ENCODE measurements at places on chromosomes 3 and 15. TPM values are rescaled to one million over a fixed set of nuclear protein-coding genes. Genes with fewer than 3 reads are reported as not detected.

NUP210 gene
- polyA plus RNA-seq = 25.7 TPM

SUSD5 gene
- 2.0 TPM for polyA plus RNA-seq

ALG1L2 gene
- not detected for polyA plus RNA-seq

CCR8 gene
- not detected for polyA plus RNA-seq

- no peak for DNase-seq
Observed at GRCh38 chr15:95352631-95353187, 977.8 kb upstream of the NR2F2 start.

DNA sequence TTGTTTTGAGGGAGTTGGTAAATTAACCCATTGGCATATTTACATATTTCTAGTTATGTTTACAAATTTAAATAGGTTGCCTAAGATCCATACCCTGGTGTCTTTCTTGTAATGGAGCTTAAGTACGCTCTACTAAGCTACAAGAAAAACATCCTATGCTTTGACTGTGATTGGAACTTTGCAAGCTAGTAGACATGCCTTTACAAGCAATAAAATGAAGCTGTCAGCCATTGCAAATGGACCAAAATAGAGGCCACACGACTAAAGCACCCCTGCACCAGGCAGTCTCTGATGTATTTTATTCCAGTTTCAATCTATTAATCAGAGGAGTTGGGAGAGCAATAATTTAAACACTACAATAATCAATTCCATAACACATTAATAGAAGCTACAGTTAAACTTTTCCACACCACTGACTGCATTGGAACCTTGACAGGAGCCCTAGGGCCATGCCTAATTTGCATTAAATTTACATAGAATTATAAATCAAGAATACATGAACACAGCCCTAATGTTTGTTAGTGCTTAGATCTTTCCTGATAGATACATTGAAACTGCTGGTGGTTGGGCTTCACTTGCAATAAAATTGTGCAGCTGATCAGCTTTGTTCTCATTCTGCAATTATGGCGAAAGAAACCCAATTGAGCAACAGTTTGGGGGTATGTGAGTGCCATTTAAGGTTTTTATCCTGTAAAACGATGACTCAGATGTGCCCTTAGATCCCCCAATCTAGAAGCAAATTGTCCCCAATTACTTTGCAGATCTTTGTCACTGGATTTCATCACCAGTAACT, 360.1 kb downstream of the LSAMP start:
- DNase-seq = no peak

- DNase-seq = no peak
Observed at GRCh38 chr3:18246336-18247060, 178.6 kb downstream of the SATB1 start.

DNA sequence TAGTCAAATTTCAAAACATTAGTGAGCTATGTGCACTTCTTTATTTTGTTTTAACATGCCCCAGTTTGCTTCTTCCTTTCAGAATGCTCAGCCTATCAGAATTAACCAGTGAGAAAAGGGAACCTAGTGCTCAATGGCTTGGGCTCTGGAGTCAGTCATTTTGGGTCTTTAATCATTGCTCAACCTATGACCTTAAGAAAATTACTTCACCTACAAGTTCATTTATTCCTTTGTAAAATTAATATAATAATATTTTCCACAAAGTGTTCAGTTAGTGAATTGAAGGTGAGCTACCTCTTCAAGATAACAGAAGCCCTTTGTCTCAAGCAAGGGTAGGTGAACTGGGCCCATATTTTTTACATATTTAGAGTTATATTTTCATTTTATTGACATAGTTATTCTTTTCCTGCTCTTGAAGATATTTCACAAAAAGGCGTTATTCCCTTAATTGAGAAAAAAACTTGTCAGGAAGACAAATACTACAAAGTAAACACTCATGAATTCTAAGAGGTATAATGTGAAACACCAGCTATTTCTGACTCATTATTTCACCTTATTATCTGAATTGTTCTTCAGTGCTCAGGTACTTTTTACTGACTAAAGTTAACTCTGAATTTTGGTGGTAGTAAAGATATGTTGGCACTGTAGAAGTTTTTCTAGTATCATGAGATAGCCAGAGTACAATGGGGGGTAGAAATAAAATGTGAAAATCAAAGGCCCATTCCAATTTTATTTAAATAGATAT, 415.5 kb downstream of the NAALADL2 start:
- DNase-seq = no peak

GRCh38 chr3:44909063-44909462, 34.7 kb downstream of the TGM4 start:
- DNase-seq = no peak

- DNase-seq = no peak
Observed at GRCh38 chr3:74329096-74329495, 285.4 kb downstream of the CNTN3 start.

DNA sequence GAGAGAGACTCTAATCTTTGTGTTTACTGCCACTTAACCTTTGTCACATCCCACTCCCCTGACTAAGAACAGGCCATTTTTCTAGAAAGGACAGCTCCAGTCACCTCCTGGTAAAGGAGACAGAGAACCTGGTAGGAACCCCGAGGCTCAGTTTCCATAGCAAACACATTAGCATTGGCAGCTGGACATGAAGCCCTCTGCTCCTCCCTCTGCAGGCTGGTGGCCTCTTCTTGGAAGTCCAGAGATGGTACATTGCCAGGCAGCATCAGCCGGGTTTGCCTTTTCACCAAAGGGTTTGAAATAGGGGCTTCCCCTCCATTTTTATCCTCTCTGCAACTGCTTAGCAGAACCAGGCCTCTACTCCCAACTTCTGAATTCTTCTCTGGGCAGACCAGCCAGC, 213.4 kb upstream of the SEMA6D start:
- no peak for DNase-seq

DNA sequence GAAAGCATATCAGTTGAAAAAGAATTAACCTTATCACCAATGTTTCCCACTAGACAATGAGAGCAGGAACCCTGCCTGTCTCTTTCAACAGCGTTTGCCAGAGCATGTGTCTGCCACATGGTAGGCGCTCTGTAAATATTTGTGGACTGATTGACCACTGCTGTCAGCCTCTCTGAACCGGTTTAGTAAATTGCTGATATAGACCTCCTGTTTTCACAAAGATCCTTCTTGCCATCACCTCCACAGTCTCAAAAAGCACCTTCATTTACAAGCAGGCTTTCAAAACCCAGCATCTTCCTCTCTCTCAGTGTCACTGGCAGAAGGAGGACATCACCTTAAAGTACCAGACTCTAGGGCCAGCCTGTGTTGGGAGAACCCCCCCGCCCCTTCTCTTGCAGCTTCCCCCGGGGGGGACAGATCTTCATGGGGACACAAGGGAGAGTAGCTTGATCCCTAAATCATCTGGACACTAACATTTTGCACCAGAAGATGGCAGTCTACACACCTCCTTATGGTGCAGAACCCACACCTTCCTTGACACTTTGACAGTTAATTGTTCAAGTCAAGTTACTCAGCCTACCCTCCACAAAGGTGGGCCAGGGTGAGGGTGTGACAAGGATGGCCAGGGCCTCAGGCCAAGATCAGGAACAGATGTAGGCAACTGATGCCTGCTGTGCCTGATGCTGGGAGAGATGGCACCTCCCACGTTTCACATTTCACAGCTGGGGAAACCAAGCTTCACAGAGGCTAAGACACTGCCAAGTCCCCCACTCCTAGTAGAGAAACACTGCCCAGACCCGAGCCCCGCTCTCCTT, 37.8 kb upstream of the USP3 start:
- DNase-seq = peak; percentile 88

DNA sequence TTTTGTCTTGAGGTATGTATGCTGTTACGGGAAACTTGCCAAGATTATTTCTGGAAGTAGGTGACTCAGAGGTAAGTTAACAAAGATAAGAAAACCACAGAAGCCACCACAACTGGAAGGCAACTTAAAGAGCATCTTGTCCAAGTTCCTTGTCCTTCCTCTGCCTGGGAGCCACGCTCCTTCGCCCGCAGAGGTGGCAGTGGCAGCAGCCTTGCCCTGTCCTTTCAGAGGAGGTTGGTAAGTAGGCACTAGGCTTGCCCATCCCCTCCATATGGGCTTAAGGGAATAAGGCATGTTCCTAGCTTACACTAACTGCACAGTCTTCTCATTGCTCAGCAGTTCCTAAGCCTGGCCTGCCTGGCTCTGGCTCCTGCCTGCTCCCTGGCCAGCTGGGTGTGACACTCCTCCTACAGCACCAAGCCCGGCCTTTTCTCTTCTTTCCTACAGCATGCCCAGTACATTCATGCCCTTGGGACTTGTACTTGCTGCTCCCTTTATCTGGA, 48.0 kb upstream of the RAB6B start:
- DNase-seq = peak; percentile 46

DNA sequence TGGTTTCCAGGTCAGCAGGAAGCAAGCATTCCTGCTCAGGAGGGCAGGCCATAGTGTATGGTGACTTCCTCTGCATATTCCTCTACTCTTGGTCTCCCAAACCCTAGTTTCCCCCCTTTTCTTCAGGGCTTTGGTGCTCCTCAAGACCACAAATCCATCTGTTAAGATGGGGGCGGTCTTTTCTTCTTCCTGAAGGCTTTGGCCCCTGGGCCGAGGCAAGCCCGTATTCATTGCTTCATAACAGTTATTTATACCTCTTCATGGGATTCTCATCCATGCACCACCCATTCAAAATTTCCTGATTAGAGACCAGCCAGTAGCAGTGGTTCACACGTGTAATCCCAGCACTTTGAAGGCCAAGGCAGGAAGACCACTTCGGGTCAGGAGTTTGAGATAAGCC, 62.1 kb upstream of the IL12A start:
- no peak for DNase-seq

DNA sequence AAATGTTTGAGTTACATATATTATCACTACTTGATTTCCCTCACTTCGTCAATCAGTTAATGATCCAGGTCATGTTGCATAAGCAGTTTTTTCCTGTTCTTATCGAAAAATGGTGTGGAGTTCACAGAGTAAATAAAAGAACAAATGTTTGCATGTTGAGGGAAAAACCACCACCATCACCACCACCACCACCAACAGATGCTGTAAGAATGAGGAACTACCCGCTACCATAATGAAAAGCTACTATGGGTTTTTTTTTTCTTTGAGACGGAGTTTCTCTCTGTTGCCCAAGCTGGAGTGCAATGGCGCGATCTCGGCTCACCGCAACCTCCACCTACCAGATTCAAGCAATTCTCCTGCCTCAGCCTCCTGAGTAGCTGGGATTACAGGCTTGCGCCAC, 27.6 kb downstream of the RUBCN start:
- DNase-seq = no peak

GRCh38 chr3:102528727-102529126, 93.9 kb downstream of the ZPLD1 start:
- no peak for DNase-seq

GRCh38 chr15:66089049-66089448, 164.5 kb downstream of the MEGF11 start:
- DNase-seq = no peak

DNA sequence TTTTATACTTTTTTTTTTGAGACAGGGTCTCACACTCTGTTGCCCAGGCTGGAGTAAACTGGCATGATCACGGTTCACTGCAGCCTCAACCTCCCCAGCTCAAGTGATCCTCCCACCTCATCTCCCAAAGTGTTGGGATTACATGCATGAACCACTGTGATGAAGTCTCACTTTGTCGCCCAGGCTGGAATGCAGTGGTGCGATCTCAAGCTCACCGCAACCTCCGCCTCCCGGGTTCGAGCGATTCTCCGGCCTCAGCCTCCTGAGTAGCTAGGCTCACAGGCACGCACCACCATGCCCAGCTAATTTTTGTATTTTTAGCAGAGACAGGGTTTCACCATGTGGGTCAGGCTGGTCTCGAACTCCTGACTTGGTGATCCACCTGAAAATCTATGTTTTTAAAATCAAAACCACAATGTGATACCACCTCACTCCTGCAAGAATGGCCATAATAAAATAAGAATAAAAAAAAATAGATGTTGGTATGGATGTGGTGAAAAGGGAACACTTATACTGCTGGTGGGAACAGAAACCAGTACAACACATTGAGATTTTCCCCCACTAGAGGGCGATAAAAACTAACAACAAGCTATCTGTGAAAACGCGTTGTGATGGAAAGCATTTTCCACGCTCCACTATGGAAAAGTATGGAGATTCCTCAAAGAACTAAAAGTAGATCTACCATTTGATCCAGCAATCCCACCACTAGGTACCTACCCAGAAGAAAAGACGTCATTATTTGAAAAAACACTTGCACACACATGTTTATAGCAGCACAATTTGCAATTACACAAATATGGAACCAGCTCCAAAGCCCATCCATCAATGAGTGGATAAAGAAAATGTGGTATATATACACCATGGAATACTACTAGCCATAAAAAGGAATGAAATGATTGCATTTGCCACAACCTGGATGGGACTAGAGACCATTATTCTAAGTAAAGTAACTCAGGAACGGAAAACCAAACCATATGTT, 26.8 kb upstream of the OCA2 start:
- DNase-seq = peak; percentile 63

DNA sequence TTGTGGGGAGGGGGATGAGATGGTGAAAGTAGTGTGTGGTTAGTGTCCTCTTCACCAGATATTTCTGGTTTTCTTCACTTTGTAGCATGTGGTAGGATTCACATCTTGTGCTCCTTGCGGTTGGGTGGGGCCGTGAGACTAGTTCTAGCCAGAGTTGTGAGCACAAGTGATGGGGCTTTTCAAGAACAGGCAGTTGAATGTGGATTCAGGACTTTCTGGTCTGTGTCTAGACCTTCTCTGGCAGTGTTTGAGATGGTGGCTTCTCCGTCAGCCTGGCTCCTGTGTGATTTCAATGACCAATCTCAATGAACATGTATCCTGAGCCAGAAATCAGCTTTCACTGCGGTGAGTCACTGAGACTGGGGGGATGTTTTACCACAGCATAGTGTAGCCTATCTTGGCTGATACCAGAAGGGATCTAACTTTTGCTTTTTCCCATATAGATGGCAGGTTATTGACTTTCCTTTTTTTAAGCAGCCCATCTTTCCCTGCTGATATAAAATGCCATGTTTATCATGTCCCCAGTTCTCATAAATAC, 82.6 kb downstream of the RPLP1 start:
- no peak for DNase-seq

DNA sequence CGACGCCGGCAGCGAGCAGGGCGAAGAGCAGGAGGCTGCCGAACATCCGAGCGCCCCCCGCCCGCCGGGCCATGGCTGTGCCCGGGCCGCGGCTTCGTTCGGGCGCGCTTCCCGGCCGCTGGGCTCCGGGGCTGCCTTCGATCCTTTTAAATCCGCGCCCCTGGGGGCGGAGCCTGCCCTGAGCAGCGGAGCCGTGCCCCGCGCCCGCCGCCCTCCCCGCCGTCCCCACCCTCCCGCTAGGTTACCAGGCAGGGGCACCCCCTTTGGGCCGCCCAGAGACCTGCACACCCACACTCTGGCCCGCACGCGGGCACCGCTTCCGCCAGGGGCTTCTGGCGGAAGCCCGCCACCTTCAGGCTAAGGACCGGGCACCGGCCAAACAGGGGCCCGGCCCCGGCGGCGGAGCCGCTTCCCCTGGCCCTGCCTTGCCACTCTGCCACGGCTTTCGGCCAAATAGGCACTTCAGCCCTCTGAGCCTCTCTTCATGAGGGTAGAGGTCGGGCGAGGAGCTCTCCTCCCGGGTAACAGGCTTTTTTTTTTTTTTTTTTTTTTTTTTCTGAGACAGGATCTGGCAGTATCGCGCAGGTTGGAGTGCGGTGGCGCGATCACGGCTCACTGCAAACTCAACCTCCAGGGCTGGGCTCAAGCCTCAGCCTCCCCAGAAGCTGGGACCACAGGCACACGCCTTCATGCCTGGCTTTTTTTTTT, at the start of gene NMB:
NMB (minus strand) TSS at position 120 of the 708 bp plus-strand sequence; CDS start at position 73, 47 bp downstream.
- DNase-seq = peak; percentile 89

- DNase-seq = no peak
Observed at GRCh38 chr15:63909819-63910437, 76.2 kb upstream of the HERC1 start.
